Upper lobe of right lung (tissue), 1 donor: ENCODE measurements at places on chromosomes 7 and 10. TPM values are rescaled to one million over a fixed set of nuclear protein-coding genes. Genes with fewer than 3 reads are reported as not detected.

DNA sequence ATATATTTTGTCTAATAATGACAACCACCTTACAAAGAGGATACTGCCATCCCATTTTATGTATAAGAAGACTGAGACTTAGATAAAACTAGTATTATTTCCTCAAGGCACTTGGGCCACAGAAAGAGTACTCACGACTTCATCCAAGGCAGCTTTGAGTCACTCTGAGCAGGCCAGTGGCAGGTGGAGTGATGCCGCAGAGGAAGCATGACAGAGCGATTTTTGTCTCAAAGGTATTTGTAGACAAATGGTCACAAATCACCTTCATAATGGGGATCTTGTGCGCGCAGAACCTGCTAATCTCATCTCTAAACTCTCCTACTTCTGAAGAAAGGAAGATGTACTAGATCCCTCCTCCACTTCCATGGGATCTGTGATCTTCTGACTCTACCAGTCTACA lies 113.2 kb upstream of the NAMPT start:
- no peak overlapping the region for H3K27ac ChIP-seq
- H3K36me3 ChIP-seq, result no peaks in the 10 kb centered on the region
- H3K4me1 ChIP-seq, result no peaks in the 10 kb centered on the region
- no peaks in the 10 kb centered on the region for H3K27me3 ChIP-seq
- H3K4me3 ChIP-seq, result no peak overlapping the region

GRCh38 chr10:85976267-85976793 lies 390.3 kb downstream of the GRID1 start:
- DNase-seq, result no peak
- H3K4me1 ChIP-seq, result no peaks in the 10 kb centered on the region
- H3K27me3 ChIP-seq, result no peaks in the 10 kb centered on the region

GRCh38 chr10:97830064-97830463 lies 19.6 kb upstream of the GOLGA7B start:
- H3K4me3 ChIP-seq, result no peak overlapping the region
- no peak overlapping the region for H3K27ac ChIP-seq
- peaks cover 12% of the 10 kb centered on the region for H3K27me3 ChIP-seq
- H3K36me3 ChIP-seq, result no peaks in the 10 kb centered on the region
- H3K4me1 ChIP-seq, result peaks cover 6% of the 10 kb centered on the region

DNA sequence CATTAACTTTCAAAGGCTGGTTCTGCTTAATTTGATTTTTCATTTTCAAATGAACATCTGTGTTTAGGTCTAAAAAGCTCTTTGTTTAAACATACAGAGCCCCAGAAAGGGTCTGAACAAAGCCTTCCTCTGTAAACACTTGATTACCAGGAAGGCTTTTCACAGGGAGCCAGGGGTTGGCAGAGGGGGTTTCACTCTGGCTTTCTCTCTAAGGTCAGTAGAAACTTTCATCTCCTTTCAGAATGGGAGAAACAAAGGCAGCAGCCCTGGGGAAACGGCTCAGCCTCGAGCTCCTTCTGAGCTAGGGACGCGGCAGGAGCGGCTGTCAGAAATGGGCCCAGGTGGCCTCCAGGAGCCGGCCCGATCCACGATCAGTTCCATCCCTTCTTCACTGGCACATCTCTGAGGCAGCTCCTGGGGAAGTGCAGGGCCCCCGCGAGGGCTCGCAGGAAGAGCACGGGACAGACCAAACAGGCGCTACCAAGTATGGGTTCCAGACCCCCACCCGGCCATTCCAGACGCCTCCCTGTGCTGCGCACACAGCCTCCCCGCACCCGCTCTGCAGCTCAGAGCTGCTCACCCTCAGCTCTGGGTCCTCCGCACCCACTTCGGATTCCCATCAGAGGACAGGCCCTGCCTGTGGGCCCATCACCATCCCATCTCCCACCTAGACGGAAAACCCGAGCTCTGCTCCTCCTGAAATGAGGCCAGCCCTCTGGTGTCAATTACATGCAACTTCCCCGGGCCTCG lies 124.1 kb downstream of the MAD1L1 start:
- peaks cover 16% of the 10 kb centered on the region for H3K4me1 ChIP-seq
- no peaks in the 10 kb centered on the region for H3K27me3 ChIP-seq
- H3K27ac ChIP-seq, result no peak overlapping the region
- H3K36me3 ChIP-seq, result no peaks in the 10 kb centered on the region
- H3K4me3 ChIP-seq, result no peak overlapping the region
- DNase-seq, result no peak

GRCh38 chr10:18217577-18217976 lies 77.4 kb downstream of the CACNB2 start:
- no peaks in the 10 kb centered on the region for H3K36me3 ChIP-seq
- DNase-seq, result no peak
- no peak overlapping the region for H3K27ac ChIP-seq
- no peaks in the 10 kb centered on the region for H3K27me3 ChIP-seq
- peaks cover 3% of the 10 kb centered on the region for H3K4me1 ChIP-seq

DNA sequence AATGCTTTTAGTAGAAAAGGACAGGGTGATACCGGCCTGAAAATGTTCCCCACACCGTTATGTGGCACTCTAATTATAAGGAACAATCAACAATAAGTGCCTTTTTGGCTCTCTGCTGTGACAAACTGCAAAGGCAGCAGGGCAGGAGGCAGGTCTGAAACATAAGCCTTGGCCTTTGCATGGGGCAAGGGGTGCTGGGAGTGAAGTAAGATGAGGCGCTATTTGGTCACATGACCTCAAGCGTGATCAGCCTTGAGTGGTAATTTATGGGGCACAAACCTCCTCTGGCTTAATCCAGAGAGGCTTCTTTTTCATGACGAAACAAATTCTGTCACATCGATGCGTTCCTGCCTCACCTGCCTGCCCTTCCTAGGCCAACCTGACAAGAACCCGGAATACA lies 202.7 kb downstream of the TAX1BP1 start:
- no peaks in the 10 kb centered on the region for H3K4me1 ChIP-seq
- no peaks in the 10 kb centered on the region for H3K27me3 ChIP-seq
- H3K27ac ChIP-seq, result no peak overlapping the region
- DNase-seq, result no peak

- H3K4me3 ChIP-seq, result no peak overlapping the region
- DNase-seq, result no peak
- no peaks in the 10 kb centered on the region for H3K36me3 ChIP-seq
- no peak overlapping the region for H3K27ac ChIP-seq
- no peaks in the 10 kb centered on the region for H3K27me3 ChIP-seq
These were observed 8.3 kb upstream of the LRRC4 start for GRCh38 chr7:128039544-128039953.

GRCh38 chr7:29609162-29610037 lies 45.8 kb downstream of the PRR15 start:
- no peaks in the 10 kb centered on the region for H3K27me3 ChIP-seq
- no peak overlapping the region for H3K4me3 ChIP-seq
- no peak for DNase-seq
- no peaks in the 10 kb centered on the region for H3K36me3 ChIP-seq
- H3K4me1 ChIP-seq, result no peaks in the 10 kb centered on the region
- no peak overlapping the region for H3K27ac ChIP-seq

- H3K27ac ChIP-seq, result no peak overlapping the region
- H3K36me3 ChIP-seq, result no peaks in the 10 kb centered on the region
- peaks cover 25% of the 10 kb centered on the region for H3K4me1 ChIP-seq
- no peak for DNase-seq
- no peaks in the 10 kb centered on the region for H3K27me3 ChIP-seq
These were observed 52.8 kb upstream of the SEC61G start for GRCh38 chr7:54811846-54812254.

GRCh38 chr7:46028246-46028645 lies 107.2 kb upstream of the IGFBP3 start:
- H3K27ac ChIP-seq, result no peak overlapping the region
- no peaks in the 10 kb centered on the region for H3K4me1 ChIP-seq
- no peak overlapping the region for H3K4me3 ChIP-seq
- no peak for DNase-seq
- H3K36me3 ChIP-seq, result no peaks in the 10 kb centered on the region
- H3K27me3 ChIP-seq, result no peaks in the 10 kb centered on the region

DNA sequence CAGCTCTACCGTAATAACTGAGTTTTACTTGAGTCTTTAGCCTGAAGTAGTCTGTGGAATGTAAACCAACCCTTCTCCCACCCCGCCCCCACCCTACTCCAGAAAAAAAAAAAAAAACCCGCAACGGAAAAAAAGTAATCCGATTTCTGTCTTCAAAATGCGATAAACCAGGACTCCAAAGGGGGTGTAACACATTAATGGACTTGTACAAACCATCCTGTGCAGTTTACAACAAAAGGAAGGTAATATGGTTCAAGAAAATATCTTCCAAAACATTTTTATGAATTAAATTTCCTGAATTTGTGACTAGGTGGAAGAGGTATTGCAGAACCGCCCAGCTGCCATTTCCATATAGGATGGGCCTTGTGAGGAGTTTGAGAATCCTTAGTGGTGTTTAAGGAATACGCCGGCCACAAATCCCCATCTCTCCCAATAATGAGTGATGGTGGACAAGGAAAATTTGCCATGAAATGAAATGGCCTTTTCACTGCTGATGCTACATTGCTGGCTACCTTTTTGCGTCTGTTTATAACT lies 10.6 kb downstream of the SKIDA1 start:
- no peaks in the 10 kb centered on the region for H3K36me3 ChIP-seq
- H3K27ac ChIP-seq, result no peak overlapping the region
- peak overlapping the region; percentile 43 for H3K4me3 ChIP-seq
- H3K27me3 ChIP-seq, result peaks cover 65% of the 10 kb centered on the region

GRCh38 chr10:96664563-96664962 lies 55.8 kb downstream of the PIK3AP1 start:
- no peak overlapping the region for H3K4me3 ChIP-seq
- H3K4me1 ChIP-seq, result peaks cover 3% of the 10 kb centered on the region
- no peak overlapping the region for H3K27ac ChIP-seq

HOXA3 gene
- total RNA-seq, result 8.7 TPM

CHST15 gene
- total RNA-seq, result 49.2 TPM

TAS2R40 gene
- not detected for total RNA-seq

GBX1 gene
- not detected for total RNA-seq

SPDYE9 gene
- not detected for total RNA-seq

HMX3 gene
- total RNA-seq, result not detected

ACTL6B gene
- not detected for total RNA-seq

AGAP3 gene
- total RNA-seq, result 152 TPM

FAM25A gene
- total RNA-seq, result not detected
